Hematopoietic multipotent progenitor cell treated with erythropoietin and hydrocortisone succinate and interleukin-3 and kit ligand, for 15 days (in vitro differentiated cells): ENCODE measurements at places on chromosomes 13 and 19.
A peak's percentile ranks its signal among the peaks of the same experiment; 100 is the strongest.

DNA sequence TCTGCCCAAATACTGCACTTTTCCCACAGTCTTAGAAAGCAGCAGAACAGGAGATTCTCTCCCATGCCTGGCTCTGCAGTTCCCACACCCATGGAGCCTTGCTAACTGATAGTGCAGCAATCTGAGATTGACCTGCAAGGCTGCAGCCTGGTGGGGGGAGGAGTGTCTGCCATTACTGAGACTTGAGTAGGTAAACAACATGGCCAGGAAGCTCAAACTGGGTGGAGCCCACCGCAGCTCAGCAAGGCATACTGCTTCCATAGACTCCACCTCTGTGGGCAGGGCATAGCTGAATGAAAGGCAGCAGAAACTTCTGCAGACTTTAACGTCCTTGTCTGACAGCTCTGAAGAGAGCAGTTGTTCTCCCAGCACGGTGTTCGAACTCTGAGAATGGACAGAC is 358.5 kb upstream of the PCDH9 start:
- DNase-seq, result no peak

- DNase-seq, result no peak
Observed at GRCh38 chr13:37348916-37349643, 243.6 kb upstream of the CSNK1A1L start.

DNA sequence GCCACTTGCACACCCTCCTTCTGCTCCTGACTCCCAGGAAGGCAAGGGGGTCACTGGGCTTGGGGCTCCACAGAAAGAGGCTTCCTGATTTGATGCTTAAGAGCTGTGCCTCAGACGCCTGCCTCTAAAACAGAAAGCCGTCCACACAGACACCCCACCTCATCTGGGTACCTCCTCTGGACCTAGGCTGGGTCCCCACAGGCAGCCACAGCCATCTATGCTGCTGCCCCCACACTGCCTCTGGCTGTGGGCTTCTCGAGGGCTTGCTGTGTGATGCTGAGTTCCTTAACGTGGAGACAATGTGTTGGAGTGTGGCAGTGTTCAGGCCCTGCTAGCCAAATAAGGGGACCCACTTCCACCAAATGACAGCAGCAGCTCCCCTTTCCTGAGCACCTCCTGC is 8.5 kb upstream of the ZSCAN22 start:
- DNase-seq, result no peak

GRCh38 chr13:98563071-98563470 is 13.8 kb downstream of the STK24 start:
- no peak for DNase-seq

DNA sequence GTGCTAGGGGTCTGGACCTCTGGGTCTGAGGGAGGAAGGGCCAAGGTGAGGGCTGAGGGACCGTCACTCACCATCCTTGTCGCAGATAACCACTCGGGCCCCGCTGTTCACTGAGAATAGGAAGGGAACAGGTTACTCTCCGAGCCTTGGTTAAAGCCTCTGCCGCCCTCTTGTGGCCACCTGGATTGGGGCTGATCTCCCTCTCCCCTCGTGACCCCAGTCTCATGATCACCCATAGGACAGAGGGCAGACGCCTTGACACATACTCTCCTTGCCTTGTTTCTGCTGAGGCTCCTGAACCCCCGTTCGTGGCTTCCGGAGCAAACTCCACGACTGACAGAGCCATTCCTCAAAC is 580 bp downstream of the HSD17B14 start:
- peak; percentile 87 for DNase-seq

DNA sequence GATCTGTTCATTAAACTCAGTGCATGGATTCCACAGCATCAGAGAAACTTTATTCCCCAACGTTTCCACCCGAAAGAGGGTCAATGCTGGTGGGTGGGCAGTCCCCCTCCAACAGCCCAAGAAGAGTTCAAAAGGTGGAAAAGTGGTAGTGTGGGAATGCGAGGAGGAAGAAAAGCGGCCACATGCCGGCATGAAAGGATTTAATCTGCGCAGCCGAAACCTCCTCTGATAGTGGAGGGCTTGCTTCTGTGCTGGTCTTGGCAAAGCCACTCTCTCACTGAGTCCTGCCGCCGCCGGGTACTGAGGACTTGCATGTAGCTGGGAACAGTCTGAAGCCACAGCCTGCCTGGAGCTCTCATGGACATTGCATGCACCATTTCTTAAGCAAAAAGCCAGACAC is 136.2 kb upstream of the ZNF536 start:
- DNase-seq, result no peak

DNA sequence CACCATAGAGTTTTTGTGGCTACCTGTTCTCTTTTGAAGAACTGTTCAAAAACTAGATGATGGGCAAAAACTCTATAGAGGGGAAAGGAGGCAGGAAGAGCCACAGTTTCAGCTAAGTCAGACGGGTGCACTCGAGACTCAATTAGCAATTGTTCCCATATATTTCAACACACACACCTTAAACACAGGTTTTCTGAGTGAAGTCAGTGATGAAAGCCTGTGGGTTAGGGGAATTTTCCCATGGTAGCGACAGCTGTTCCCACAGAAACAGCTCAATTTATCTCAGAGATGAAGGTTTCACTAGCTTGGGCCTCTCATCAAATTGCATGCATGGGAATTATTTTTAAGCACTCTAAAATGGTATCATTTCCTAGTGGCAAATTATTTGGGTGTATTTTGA is 143.4 kb downstream of the ZIC5 start:
- no peak for DNase-seq

DNA sequence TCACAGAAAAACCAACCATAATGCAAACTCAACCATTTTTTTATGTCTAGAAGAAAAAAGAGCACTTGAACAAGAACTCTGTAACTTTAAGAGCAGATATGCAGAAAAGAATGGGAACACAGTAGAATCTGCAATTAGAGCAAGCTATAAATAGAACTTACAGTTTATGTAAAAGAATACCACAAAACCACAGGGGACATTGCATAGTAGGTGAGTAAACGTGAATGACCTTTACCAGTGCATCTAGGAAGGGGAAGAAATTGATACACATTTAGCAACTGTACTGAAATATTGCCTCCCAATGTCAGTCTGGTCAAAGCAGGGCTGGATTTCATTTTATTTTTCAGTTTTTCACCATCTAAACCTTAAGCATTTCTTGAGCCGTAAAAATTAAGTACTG is 242.2 kb upstream of the EDNRB start:
- DNase-seq, result no peak

DNA sequence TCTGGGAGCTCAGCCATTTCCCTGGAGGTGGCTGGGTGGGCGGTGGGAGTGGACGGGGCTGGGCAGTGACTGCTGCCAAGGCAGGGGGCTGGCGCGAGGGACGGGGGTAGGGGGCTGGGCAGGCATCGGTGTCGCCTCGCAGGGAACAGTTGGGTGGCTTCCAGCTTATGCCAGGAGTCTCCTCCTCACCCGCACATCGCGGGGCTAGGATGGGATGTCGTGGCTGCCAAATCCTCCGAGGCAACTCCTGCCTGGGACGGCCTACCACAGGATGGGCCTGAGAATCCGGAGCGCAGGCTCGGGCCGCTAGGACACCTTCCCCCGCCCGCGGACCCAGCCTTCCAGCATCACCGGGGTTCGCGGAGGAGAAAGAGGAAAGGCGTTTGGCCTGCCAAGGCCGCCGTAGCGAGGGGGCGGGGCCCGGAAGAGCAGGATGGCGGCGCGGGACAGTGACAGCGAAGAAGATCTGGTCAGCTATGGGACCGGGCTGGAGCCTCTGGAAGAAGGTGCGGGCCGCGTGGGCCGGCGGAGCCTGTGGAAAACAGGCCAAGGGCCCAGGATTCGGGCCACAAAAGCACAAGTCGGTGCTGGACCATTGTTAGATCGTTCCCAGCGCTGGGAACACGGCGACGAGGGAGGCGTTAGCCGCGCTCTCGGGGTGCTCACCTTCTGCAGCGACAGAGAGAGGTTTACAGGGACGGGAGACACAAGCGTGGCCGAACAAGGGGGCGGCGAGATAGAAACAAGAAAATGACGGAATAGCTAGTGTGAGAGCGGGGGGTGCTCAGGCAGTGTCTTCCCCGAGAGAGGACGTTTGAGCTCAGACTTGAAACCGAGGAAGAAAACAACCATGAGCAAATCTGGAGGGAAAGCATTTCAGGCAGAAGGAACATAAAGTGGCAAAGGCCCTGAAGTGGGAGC is at the start of gene GPATCH1:
Gene GPATCH1, plus strand, starts transcription at position 421 of the 921 bp plus-strand sequence. Its CDS starts 13 bp downstream, at position 434.
- peak; percentile 82 for DNase-seq

- peak; percentile 39 for DNase-seq
Observed at GRCh38 chr13:109700176-109700575, 86.2 kb downstream of the IRS2 start.

- DNase-seq, result no peak
Observed at GRCh38 chr13:65264066-65264465, 1966.1 kb downstream of the PCDH9 start.

DNA sequence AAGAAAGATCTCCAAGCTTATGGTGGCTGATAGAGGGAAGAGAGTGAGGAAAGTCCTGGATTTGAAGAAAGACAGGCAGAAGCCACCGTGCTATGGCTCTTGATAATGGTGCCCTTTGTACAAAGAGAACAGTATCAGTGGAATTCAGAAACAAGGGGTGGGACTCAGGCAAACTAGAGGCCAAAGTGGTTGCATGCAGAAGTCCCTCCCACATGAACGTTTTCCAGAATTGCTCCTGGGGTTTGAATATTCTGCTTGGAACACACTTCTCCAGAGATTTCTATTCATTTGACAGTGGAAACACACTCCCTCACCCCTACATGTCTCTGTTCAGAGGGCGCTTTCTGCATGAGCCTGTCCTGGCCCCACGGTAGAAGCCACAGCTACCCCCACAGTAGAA is 10.1 kb upstream of the MBNL2 start:
- no peak for DNase-seq

- no peak for DNase-seq
Observed at GRCh38 chr13:27117952-27118351, 53.7 kb downstream of the USP12 start.

DNA sequence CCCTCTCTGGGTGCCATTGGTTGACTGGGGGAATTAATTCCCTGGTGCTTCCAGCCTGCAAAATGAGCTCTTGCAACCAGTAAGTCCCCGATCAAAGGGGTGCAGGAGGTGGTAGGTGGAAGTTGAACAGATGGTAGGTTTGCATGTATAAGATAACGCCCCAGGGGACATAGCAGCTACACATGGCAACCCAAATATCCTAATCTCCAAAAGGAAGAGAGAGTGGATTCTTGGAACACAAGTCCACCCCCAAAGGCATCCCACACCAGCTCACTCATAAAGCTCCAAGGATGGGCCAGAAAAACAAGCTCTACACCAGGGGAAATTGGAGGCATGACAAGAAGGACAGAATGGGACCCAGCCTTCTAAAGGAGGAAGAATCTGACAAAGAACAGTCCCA is 4.8 kb downstream of the CD209 start:
- DNase-seq, result no peak

GRCh38 chr19:51691584-51692428 is 1.3 kb upstream of the SPACA6 start:
- DNase-seq, result no peak

DNA sequence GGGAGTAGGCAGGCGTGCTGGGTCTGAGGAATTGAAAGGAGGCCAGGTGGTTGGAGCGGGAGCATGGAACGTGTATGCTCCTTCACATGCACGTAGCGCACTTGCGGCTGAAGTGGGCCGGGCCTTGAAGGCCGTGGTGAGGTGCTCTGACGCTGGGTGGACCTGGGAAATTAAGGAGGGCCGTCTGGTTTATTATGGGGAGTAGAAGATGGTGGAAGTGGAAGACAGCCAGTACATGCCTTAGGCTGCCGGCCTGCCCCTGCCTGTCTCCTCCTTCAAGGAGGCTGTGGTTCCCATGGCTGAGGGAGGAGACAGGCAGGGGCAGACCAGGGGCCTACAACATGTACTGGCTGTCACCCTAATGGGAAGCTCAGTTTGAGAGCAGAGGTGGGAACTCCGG is 23.9 kb downstream of the GATAD2A start:
- no peak for DNase-seq

DNA sequence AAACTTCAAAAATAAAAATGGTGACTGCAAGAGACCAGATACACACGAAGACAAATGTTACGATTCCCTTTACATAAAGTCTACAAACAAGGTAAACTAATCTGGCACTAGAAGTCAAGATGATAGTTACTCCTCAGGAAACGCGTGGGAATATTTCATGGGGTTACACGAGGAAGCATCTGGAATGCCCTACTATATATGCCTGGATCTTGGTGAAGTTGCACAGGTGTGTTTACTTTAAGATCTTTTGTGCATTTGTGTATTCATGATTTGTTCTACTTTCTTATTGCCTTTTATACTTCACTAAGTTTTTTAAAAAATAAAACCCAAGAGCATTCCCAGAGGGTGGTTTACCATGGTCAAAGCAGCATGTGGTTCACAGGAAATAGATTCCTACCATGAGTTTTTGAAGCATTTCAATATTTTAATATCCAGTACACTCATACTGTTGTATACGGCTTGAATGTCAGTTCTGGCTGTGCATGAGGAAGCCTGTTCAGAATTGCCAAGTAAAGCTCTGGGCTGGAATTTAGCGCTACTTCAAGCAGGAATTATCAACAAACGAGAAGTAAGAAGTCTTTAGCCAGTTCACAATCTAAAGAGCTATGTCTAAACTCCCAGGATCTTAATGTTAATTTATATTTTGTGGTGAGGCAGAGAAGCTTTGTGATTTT is 239.8 kb upstream of the KLHL1 start:
- no peak for DNase-seq

DNA sequence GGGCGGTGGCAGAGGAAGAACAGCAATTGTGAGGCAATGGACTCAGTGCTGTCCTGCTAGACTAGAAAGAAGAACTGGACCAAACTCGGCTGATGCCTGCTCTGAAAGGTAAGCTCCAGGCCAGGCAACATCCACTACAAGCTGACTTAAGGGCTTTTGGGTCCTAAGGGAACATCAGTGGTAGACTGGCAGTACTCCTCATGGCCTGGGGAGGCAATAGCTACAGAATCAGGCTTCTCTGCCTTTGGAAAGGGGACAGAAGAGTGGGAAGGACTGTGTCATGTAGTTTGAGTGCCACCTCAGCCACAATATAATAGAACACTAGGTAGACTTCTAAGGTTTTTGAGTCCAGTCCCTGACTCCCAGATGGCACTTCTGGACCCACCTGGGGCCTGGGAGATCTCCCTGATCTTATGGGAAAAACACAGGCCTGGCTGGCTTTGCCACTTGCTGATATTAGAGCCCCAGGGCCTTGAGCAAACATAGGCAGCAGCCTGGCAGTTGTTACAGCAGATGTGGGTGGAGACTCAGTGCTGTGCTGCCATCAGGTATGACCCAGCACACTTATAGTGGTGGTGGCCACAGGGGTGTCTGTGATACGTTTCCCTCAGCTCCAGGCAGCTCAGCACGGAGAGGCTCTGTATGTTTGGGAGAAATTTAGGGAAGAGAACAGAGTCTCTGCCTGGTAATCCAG is 9.2 kb upstream of the CLC start:
- no peak for DNase-seq

GRCh38 chr13:93811738-93812112 is 585.1 kb downstream of the GPC6 start:
- no peak for DNase-seq
